T1000 (cell line): ENCODE measurements at places on chromosomes 16 and 17.

- no peak for DNase-seq
These were observed 137.1 kb downstream of the TRIM37 start for GRCh38 chr17:58969612-58970011.

GRCh38 chr17:52762794-52763167 is 604.3 kb upstream of the CA10 start:
- DNase-seq: no peak

DNA sequence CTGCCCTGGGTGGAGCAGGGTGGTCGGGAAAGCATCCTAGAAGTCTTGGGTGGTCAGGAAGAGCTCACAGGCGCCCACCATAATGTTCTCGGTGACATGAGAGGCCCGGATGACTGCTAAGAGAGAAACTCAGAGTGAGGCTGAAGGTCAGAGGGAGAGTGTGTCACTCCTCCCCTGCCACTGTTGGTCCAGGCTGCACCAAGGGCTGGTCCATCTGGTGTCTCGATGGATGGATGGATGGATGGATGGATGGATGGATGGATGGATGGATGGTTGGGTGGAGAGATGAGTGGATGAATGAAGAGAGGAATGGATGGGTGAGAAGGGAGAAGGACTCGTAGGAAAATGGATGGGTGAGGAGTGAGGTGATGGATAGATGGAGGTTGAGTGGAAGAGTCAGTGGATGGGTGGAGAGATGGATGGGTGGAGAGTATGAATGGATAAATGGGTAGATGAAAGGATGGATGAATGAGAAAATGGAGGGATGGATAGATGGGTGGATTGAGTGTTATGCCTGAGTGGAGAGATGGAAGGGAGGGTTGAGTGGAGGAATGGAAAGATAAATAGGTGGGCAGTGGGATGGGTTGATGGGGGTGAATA is 43.0 kb downstream of the BEAN1 start:
- DNase-seq: no peak

DNA sequence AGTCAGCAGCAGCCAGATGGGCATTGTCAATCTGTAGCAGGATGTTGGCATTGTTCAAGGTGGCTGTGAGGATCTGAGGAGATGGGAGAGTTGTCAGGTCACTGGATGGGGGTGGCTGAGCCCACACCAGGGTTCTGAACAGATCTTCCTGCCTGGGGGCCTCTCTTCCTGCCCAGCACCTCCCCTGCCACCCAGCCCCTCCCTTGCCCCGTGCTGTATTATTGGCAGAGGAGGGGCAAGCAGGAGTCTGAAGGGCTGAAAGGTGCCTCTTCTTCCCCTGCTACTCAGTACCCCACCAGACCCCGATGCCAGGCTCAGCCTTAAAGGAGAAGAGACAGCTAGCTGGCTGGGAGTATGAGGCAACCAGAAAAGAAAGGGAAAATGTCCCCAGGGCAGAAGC is 93.0 kb downstream of the GOSR1 start:
- DNase-seq: no peak

GRCh38 chr17:28252436-28252835 is 66.6 kb upstream of the TMEM97 start:
- DNase-seq: no peak

DNA sequence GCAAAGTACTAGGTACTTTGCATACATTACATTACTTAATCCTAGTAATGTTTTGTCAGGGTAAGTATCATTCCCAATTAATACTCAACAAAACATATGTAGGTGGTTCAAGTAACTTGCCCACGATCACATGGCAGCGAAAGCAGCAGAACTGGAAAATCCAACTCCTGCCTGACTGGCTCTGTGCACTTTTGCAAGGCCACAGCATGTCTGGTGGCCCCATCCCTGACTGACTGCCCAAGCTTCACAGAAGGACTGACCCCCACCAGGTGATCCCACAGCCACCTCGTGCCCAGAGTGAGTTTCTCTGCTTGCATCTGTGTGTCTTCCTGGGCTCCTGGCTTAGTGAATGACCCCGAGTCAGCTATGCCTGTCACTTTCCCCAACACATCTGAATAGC is 11.4 kb downstream of the CNP start:
- DNase-seq: no peak

- DNase-seq: no peak
These were observed 5.4 kb downstream of the C17orf58 start for GRCh38 chr17:67990909-67991308.

DNA sequence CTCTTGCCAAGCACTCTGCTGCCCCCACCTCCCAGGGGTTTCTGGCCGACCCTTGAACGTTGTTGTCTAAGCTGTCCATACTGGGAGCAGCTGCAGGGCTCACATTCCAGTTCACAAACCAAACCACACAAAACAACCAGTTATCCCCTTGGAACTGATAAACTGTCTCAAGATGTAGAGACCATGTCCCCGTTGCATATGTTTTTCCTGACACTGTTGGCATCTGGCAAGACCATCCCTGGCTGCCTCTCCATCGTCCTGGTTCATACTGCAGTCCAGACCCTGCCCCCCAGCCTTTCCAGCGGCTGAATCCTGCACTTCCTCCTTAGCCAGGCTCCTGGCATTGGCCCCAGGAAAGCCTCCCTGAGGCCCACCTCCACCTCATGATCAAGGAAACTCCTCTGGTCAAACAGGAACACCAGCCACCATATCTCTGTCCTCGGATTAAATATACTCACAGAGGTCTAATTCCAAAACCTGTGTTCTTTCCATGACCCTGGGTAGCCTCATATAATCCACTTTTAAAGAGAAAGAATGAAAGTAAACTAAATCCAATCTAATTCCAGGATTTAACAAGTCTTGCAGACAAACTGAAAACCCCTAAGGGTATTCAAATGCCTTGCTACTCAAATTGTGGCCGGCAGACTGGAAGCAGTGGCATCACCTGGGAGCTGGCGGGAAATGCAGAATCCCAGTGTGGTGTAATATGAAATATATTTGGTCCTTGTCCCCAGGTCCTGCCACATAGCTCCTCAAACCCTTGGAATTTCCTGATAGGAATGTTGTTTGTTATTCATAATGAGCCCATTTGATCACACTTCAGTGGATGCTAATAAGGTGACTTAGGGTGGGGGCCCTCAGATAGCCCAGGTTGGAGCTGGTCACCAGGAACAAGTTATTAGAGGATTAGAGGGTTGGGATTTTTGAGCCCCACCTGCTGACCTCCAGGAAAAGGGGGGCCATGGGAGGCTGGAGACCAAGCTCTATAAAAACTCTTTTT is 14.2 kb downstream of the GAS7 start:
- DNase-seq: no peak

DNA sequence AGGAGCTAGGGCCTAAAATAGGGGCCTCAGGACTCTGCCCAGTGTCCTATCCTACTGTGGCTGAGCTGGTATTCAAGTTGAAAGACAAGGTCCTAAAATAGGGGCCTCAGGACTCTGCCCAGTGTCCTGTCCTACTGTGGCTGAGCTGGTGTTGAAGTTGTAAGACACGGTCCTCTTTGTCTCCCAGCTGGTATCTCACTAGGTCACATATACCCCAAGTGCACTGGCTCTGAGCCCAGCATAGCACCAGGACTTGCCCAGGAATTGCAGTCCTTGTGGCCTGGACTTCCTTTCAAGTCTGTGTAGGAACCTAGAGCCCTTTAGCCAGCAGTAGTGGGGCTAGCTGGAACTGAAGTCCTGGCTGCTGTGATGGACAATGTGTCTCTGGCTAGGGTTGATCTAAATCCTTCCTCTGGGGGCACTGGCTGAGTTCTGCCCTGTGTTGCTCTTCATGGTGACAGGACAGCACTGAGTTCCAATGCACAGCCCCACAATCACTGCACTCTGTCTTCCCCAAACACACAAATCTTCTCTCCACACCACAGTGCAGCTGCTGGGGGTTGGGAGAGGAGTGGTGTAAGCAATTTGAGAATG is 260.5 kb downstream of the HAPSTR1 start:
- DNase-seq: no peak

DNA sequence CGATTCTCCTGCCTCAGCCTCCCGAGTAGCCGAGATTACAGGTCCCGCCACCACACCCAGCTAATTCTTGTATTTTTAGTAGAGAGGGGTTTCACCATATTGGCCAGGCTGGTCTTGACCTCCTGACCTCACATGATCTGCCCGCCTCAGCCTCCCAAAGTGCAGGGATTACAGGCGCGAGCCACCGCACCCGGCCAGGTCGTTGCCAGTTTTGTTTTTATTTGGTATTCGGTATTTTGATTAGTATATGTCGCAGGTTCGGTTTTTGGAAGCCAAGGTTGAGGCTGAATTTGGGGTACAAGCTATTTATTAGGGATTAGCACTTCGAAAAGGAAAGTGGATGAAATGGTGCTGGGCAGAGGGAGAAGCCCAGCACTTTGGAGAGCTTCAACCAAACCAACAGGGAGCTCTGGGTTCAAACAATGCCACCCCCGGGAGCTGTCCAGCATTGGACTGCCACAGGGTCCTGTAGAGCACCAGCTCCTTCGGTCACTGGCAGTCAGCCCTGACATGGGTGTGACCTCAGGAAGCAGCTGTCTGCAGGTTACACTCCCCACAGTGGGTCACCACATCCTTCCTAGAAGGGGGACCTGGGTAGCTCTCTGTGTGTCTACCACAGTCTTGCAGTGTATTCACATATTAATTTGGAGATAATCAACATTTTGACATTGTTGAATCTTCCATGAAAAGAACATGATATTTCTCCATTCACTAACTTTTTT is 1.5 kb upstream of the CLEC10A start:
- DNase-seq: no peak

GRCh38 chr17:82200743-82201497 is 11.7 kb downstream of the CCDC57 start:
- DNase-seq: no peak

DNA sequence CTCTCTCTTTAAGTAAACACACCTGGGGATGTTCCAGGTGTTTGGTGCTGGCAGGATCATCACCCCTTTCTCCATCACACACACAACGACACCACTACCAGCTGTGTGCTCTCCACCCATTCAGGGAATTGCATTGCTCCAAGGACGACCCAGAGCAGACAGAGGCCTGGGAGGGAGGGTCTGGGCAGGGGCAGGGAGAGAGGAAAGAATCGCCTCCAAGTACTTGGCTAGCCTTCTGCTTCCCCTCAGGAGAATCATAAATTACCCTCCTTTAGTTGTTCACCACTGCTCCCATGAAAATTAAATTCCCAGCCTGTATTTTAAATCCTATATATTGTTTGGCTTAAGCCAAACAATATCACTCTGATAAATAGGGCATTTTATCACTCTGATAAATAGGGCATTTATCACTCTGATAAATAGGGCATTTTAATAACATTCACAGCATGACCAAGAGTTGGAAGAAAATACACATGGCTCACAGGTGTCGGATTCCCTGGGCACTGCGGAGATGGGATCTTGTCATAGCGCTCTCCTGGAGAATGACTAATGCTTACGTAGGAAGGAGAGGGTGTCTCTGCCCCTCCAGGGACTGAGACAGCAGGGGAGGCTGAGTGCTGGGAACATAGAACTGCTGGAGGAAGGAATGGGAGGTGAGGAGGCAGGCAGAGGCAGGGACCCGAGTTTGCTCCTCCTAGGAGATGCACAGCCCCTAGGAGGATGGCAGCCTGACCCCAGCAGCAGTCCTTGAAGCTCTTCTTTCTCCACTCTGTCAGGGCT is 673.6 kb downstream of the HS3ST4 start:
- no peak for DNase-seq

- DNase-seq: no peak
These were observed 8.0 kb downstream of the STAT5B start for GRCh38 chr17:42268236-42268635.

DNA sequence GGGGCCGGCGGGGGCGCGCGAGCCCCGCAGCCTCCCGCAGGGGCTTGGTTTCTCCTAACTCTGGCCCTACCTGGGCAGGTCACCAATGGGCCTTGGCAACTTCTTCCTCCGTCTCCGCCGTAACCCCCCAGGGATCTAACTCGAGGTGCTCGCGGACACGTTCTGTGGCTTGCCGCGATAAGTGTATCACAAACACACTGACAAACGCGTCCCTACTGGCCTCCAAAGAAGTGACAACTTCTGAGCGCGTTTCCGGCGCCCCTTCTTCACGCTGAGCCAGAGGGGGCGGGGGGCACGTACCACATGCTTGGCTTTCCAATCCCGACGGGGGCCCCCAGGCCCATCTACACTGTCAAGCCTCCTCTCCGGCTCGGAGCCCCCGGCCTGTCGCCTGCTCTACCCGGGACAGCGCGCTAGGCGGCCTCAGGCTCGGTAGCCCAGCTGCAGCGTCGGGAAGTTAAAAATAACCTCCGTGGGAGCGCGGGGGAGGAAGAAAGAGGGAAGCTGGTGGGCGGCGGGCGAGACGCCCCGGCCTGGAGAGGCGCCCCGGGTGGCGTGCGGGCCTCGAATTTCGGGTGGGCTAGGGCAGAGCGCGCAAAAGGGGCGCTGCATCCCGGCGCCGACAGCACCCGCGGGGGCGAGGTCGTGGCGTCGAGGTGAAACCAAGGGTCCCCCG is 725 bp upstream of the SPHK1 start:
- no peak for DNase-seq

DNA sequence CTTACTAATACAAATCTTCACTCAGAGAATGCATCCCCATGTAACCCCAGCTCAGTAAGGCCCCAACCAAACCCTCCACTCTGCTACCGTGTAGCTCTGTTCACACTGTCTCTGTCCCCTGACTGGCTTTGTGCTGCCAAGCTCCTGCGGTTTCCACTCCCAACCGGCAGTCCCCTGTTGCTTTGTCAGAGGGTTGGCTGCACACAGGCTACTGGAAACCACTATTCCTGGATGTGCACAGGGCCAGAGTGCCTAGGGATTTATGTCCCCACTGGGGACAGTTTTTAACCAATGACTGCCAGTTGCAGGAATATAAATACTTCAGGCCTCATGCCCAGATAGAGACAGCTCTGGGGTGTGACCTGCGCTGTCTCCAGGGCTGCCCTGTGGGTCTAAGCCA is 157.1 kb upstream of the C16orf82 start:
- no peak for DNase-seq

DNA sequence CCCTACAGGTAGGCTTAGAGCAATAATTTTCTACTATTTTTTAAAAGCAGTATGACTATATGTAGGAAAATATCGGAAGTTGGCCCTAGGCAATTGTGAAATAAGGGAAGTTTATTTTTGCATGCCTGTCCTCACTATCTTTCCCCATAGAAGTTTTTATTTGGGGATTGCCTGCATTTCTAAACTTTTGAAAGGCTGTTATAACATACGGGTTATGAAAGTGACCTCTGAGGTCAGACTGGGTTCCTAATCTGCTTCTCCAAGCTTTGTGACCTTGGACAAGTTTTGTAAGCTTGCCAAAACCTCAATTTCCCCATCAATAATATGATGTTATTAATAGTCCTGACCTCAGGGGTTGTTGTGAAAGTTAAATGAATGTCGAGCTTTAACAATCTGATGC is 67.1 kb downstream of the ARHGAP44 start:
- no peak for DNase-seq

GRCh38 chr16:754656-755055 is 5.9 kb upstream of the MSLN start:
- DNase-seq: no peak

- DNase-seq: no peak
These were observed 19.7 kb downstream of the OSBPL7 start for GRCh38 chr17:47801906-47802305.
